NCI-H187 treated with DMSO at 0.1 percent for 48 hours (cell line): ENCODE measurements at places on chromosomes 13 and 19.

GRCh38 chr19:31502536-31503170 lies 153.4 kb upstream of the TSHZ3 start:
- DNase-seq: no peak

- no peak for DNase-seq
Measured at GRCh38 chr13:28890712-28891111, 70.6 kb downstream of the MTUS2 start.

DNA sequence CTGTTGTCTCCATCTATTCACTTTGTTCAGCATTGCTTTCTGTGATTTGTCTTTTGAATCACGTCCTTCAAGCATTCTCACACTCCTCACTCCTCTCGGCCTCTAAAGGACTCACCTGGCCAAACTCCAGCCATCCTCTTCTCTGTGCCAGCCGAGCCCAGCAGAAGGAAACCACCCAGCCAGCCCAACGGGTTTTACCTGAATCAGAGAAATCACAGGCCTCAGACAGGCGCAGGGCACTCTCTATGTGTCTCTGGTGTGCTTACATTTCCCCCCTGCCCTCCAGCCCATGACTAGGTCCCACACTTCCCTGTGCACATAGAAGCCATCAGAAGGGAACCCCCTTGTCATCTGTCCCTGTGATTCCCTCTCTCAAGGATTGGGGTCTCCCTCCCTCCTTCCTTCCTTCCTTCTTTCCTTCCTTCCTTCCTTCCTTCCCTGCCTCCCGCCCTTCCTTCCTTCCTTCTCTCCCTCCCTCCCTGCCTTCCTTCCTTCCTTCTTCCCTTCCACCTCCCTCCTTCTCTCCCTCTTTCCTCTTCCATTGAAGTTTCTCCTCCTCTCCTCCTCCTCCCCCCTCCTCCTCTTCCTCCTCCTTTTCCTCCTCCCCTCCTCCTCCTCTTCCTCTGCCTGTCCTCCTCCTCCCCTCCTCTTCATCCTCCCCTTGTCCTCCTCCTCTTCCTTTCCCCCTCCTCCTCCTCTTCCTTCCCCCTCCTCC lies 8.8 kb upstream of the ZNF541 start:
- no peak for DNase-seq

DNA sequence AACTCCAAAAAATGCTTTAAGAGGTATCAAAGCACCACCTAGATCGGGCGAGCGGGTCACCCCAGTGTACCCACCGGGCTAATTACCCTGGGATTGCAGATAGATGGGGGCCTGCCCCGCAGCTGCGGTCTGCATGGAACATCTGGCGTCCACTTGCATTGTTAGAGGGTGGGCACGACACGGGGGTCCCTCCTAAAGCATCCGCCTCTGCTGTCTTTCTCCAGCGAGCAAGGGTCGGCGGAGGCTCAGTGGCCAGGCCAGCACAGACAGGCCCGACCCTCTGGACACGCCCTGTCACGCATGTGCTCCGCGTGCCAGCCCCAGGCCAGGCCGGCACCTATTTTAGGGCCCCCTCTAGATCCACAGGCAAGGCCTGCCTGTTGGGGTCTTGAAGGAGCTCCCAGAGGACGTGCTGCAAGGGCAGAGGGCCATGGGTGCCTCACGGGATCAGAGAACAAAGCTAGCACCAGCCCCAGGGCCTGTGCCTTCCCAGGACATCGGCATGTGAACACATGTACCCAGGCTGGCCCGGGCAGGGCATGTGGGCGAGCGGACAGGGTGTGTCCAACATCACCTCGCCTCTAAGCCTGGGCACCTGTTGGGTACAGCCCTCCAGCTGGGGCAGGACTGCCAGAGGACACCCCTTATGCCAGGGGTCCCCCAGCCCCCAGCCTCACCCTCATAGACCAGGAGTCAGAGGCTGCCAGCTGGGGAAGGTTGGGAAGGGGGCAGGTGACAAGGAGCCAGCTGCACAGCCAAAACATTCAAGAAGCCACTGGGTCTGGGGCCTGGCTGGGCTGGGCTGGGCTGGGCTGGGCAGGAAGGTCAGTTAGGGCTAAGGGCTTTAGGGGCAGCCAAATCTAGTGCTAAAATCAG lies 35.6 kb upstream of the NANOS3 start:
- no peak for DNase-seq

DNA sequence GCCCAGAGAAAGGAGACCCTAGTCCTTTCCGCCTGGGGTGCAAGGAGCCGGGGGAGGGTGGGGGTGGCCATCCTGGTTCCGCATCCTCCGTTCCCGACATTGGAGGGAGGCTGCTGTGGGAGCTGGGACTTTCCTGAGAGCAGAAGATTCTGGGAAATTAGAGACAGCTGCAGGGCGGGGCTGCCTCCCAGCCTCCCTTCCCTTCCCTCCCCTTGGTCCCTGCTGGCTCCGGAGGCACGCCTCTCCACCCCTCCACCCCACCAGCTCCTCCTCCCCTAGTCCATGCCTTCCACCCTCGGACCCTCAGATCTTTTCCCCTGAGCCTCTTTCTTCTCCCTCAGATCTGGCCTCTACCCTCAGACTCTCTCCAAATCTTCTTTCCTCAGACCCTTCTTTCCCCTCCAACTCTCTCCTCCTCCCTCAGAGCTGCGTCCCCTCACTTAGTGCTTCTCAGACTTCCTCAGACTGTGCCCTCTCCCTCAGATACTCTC lies 3.1 kb upstream of the BCL3 start:
- no peak for DNase-seq

DNA sequence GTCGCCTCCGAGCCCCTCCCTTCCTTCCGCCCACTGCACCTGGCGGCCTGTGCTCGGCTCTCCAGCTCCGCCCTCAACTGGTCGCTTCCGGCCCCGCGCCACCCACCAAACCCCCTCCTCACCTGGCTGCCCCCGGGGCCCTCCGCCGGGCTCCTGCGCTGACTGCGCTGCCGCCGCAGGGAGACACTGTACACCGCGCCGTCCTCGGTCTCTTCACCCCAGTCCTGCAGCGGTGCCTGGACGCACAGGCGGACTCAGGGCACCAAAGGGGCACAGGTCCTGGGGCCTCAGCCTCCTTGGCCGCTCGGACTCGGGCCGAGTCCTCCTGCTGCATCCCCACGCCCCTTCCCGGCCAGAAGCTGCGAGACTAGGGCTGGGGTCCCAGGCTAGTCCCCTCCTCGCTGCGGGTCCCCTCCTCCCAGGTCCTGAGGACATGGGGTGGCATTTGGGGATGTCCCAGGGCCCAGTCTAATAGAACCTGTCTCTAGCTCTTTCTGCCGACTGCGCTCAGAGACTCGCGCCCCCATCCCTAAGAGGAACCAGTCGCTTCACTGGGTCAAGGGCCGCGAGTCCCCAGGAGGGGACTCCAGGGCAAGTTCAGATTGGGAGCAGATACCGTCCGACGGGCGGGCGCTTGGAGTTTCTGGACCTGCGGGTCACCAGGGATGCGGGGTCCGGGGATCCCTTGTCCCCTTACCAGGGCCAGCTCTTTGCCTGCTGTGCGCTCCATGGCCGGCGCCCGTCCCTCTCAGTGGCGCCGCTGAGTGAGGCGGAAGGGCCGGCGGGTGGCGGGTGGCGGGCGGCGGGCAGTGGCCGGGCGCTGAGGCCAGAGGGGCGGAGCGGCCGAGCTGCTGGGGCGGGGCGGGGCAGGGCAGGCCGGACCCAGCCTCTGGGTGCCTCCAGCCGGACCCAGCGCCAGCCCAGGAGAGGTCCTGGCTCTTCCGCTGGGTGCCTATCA lies at the start of gene RGL3:
RGL3 (minus strand) TSS at position 766 of the 958 bp plus-strand sequence; CDS start at position 730, 36 bp downstream.
- no peak for DNase-seq

DNA sequence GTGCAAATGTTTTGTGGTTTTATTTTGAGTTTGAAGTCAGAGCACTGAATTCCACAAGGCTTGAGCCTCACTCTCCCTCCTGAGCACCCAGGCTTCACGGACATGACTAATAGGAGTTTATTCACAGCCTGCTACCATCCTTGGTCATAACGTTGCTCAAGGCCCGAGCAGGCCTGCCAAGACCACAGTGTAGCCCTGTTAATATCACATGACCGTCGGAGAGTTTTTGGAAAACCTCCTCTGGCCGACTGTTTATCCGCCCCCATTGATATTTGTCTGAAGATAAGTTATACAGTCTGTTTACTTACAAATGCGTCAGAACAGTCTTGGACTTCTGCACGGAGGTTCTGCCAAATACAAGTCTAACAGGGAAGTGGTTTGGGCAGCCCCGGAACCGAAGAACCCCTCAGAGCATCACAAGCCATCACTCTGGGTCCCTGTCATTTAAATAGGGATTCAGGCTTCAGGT lies 89.9 kb downstream of the COL4A2 start:
- DNase-seq: no peak

- no peak for DNase-seq
Measured at GRCh38 chr13:111317042-111317550, 3.3 kb upstream of the TEX29 start.

DNA sequence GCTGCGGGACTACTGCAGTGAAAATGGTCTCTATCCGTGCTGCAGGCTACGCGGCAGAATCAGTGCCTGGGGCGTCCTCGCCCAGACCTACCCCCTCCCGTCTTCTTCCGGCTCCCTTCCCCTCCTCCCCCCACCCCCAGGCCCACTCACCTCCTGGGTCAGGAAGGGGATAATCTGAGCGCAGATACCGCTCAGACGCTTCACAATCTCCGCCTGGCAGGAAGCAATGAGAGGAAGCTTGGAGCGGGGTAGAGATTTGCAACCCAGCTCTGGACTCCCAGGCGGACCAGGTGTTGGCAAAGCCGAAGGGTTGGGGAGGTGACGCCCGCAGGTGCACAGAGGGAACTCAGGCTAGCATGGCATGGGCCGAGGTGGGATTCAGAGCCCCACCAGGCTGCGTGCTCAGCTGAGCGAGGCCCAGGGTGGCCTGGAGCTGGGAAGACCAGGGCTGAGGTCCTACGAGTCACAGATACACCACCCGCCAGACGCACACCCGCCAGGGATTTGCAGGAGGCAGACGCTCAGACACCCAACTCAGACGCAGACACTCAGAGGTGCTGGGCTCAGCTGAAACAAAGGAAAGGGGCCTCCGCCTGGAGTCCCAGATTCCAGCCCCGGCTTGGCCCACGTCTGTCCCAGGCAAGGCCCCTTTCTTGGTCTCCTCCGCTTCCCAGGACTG lies 4.1 kb downstream of the TLE2 start:
- no peak for DNase-seq

DNA sequence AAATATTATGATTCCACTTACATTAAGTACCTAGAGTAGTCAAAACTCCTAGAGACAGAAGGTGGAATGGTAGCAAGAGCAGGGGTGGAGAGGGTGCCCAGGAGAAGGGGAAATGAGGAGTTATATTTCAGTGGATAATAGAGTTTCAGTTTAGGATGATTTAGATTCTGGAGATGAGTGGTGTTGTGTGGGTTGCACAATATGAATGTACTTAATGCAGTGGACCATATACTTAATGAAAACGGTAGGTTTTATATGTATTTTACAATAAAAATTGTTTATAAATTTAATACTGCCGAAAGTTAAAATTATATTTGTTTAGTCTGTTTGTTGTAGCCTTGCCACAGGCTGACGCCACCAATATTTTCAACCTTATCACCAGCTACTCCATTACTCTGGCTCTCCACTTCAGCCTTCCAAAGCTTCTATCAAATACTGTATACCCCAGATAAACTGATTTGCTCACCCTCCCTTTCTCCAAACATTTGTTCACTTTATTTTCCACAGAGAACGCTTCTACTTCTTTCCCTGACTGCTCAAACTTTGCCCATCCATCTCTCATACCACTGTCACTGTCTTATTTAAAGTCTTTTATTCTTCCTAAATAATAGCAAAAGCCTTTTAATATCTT lies 1.4 kb upstream of the RBM26 start:
- DNase-seq: no peak

- no peak for DNase-seq
Measured at GRCh38 chr19:16003391-16003790, 54.6 kb downstream of the OR10H4 start.

GRCh38 chr13:41699759-41700158 lies 242.4 kb downstream of the RGCC start:
- DNase-seq: no peak

GRCh38 chr19:814152-815078 lies 7.3 kb downstream of the PLPPR3 start:
- DNase-seq: no peak

DNA sequence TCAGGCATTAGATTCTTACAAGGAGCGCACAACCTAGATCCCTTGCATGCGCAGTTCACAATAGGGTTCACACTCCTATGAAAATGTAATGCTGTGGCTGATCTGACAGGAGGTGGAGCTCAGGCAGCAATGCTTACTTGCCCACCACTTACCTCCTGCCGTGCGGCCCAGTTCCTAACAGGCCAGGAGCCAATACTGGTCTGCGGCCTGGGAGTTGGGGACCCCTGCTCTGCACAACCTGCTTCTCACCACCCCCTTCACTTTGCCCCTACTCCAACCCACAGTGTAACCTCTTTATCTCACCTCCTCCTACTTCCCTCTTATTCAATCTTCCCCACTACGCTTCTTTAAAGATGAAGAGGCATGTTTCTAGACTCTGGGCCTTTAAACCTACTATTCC lies 240.2 kb downstream of the RGCC start:
- DNase-seq: no peak

DNA sequence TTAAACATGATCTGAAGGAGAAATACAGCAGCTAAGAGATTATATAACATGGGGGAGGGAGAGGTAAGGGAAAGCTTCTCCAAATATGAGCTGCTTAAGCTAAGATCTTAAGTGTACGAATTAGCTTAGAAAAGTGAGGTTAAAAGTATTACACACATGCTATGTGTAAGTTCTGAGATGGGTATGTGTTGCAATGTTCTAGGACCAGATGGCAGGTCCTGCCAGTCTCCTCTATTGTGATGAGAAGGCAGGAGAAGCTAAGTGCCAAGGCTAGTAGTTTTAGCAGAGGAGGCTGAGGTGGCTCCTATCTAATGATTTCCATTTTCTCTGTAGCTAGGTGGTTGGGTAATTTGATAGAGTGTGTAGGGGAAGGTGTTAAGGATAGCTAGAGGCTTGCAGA lies 57.6 kb downstream of the MICU2 start:
- DNase-seq: no peak

DNA sequence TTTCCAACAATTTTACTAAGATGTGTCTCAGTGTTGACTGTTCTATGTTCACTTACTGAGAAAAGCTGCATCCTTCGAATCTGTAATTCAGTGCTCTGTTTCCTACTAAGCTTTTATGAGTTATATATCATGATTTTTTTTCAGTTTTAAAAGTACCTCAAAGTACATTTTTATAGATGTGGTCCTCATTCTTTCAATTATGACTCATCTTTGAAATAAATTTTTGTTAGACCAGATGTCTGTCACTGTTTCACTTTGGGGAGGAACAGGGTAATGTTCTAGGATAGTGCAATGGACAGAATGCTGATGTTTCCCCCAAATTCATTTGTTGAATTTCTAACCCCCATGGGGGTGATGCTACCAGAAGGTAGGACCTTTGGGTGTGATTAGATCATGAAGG lies 74.8 kb downstream of the NALCN start:
- no peak for DNase-seq

- DNase-seq: no peak
Measured at GRCh38 chr13:78121459-78122348, 203.1 kb upstream of the EDNRB start.

- DNase-seq: no peak
Measured at GRCh38 chr13:65631078-65631477, 1599.1 kb downstream of the PCDH9 start.
